ENCODE measurements at places on chromosomes 2 and 18.

DNA sequence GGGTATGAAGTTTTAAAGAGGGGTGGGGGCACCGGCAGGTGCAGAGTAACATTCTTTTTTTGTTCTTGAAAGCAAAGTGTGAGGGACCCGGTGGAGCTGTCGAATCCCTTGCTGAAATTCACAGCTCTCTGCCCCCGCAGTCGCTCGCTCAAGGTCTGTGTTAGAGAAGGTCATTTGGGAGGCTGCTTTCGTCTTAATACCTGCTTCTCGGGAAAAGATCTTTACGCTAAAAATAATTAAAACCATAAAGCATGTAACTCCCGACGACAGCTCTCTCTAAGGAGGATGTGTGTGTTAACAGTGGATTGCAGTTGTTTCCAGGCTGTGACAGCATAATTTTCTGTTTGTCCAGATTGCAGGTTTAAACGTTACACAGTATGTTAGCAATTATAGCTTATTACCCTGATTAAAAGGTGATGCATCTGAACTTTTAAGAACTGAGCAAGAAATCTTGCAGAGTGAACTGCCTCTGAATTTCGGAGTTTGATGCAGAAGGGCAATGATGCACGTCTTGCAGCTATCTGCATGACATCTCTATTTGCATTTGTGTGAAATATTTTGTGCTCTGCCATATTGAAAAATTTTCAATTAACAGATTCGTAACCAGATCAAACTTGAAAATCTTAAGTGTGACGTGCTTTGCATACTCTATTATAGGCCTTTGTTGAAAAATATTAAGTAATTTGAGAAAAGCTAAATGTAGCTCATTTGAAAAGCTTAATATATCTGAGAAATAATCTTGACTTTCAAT lies 954 bp downstream of the RAPGEF4 start:
- no peak for DNase-seq

GRCh38 chr2:13919981-13920382 lies 712.5 kb upstream of the LRATD1 start:
- no peak for DNase-seq

- DNase-seq = no peak
These were observed 139.0 kb upstream of the CWC22 start for GRCh38 chr2:180146114-180146513.

- DNase-seq = no peak
These were observed 126.9 kb upstream of the DLGAP1 start for GRCh38 chr18:4581966-4582365.

DNA sequence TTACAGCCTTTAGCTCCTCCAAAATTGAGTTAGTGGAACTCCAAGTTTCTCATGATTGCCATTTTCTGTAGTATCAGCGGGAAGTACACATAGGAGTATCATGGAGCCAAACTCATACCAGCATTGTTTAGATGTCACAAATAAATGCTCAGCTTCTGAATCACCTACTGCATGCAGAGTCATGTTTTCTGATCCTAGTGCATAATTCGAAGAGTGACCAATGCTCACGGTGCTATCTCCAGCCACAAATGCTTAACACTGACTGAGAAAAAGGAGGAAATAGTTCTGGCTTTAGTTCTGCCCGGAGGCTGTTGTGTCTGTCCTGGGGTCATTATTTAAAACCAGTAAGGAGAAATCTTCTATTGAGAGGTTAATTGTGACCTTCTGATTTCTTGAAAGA lies 45.4 kb upstream of the LRATD1 start:
- no peak for DNase-seq

- no peak for DNase-seq
These were observed 14.3 kb downstream of the PLB1 start for GRCh38 chr2:28510184-28510583.

DNA sequence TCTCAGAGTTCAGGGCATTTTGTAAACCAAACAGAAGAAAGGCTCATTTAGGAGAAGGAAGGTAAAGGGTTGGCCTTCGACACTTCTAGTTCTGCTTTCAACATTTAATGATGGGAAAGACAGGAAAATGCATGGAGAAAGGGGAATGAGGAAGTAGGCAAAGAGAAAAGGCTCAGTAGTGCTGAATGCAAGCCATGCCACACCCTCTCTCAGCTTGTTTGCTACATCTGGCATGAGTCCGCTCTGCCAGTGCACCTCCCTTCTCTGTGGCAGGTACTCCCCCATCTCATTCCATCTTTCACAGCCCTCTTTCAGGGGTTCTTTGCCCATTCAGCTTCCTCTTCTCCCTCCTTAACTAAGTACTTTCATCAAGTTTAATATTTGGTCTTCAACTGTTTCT lies 120.9 kb upstream of the ITGB6 start:
- no peak for DNase-seq

DNA sequence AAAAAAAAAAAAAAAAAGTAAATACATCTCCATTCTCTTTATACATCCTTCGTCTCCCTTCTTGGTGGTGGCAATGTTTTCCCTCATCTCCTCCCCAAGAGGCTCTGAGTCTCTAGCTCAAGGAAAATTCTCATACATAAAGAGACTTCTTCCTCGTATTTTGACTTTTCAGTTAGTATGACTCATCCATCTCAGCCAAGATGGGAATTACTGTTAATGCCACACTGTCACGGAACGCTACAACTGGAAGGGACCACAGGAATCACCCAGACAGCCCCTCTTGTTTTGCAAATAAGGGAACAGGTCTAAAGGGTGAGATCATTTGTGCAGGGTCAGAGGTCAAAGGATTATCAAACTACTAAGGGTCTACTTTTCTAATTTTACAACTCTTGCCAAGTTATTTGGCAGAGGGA lies 19.5 kb downstream of the NFE2L2 start:
- DNase-seq = no peak

- no peak for DNase-seq
These were observed 49.9 kb downstream of the KCNG3 start for GRCh38 chr2:42443718-42444399.

DNA sequence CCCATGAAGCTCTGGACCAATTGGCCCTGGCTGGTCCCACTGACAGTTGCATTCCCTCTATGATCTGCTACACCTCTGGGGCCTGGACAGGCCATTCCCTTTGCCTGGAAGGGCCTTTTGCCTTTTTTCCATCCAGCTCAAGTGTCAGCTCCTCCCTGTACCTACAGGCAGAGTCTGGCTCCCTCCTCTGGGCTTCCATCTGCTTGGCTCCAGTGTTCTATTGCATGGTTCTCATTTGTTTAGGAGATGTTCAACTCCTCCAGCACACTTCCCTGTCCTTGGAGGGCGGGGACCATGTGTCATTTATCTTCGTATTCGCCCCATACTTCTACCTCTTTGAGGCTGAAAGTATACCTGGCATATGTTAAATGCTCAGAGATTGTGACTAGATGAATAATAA lies 61.1 kb downstream of the PRKCE start:
- DNase-seq = no peak

GRCh38 chr2:26080356-26080755 lies 46.5 kb downstream of the RAB10 start:
- no peak for DNase-seq

- DNase-seq = no peak
These were observed 433.0 kb upstream of the REG3G start for GRCh38 chr2:78592491-78592890.

DNA sequence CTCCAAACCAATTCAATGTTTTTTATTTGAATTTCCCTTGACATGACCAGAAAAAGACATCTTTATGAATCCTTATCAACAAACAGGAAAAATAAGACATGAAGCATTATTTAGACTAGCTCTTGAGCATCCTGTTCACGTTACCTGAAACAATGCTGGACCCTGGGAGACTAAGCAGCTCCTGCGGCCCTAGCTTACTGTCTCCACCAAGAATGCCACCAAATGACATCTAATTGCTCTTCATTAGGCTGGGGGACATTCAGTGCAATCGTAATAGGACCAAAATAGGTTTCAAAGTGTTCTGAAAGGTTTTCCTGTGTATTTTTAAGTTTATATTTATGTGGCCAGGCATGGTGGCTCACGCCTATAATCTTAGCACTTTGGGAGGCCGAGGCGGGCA lies 25.5 kb downstream of the NFE2L2 start:
- DNase-seq = no peak
